Muscle of arm (tissue), 14 donors: ENCODE measurements at places on chromosomes 5 and 9. TPM values are rescaled to one million over a fixed set of nuclear protein-coding genes. Genes with fewer than 3 reads are reported as not detected.

Gene PIP5KL1
- polyA plus RNA-seq: 3.1 TPM

GRCh38 chr5:73540192-73540591 lies 25.2 kb downstream of the ANKRA2 start:
- no peak for DNase-seq

Gene SHOC1
- polyA plus RNA-seq: 0.15 TPM

- no peak for DNase-seq
Observed at GRCh38 chr5:137142764-137143605, 356.1 kb downstream of the SPOCK1 start.

GRCh38 chr5:44885903-44886302 lies 77.2 kb downstream of the MRPS30 start:
- DNase-seq: no peak

Gene IFNA2
- not detected for polyA plus RNA-seq

Gene LRRC14B
- 24.7 TPM for polyA plus RNA-seq

Gene RETREG1
- polyA plus RNA-seq: 98.4 TPM

Gene PHF24
- polyA plus RNA-seq: 0.24 TPM

DNA sequence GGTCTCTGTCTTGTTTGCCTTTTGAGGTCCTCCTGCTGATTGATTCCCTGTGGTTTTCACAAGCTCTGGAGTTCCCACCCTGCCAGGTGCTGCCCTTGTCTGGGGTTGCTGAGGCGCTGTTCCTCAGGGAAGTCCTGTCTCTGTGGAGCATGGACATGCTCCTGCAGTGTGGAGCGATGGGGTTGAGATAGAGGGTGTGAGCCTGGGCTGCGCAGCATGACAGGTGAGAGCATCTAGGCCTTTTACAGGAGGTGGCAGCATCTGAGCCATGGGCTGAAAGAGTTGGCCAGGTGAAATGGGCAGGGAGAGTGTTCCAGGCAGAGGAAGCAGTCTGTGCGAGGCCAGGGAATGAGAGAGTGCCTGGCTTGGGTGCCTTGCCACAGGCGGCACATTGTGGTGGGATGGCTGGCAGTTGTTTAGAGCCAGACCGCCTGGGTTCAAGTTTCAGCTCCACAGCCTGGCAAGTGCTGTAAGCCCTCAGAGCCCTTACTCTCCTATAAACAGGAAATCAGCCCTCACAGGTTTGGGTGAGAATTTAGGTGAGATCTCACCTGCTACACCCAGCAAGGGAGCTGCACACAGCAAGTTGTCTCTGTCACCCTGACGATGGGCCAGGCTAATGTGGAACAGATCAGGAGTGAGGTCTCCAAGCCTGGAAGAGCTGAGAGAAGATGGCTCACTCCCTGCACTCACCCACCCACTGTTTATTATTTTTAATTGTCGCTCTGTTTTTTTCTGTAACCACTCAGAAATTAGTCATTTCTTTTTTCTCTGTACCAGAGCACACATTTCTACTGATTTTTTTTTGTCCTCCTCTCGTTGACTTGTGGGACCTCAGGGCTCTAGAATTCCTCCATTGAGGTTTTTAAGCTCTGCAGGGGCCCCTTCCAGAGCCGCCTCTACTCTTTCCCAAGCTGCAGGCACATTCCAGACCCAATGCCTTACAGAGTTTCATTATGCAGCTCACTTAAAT lies 19.6 kb downstream of the TCOF1 start:
- DNase-seq: no peak

- no peak for DNase-seq
Observed at GRCh38 chr9:84703793-84704192, 34.3 kb downstream of the NTRK2 start.

- DNase-seq: no peak
Observed at GRCh38 chr9:125325826-125326225, 64.2 kb downstream of the GAPVD1 start.

- DNase-seq: no peak
Observed at GRCh38 chr9:35854091-35854762, 16.0 kb downstream of the OR13J1 start.
